ENCODE measurements at places on chromosomes 3 and 15.

DNA sequence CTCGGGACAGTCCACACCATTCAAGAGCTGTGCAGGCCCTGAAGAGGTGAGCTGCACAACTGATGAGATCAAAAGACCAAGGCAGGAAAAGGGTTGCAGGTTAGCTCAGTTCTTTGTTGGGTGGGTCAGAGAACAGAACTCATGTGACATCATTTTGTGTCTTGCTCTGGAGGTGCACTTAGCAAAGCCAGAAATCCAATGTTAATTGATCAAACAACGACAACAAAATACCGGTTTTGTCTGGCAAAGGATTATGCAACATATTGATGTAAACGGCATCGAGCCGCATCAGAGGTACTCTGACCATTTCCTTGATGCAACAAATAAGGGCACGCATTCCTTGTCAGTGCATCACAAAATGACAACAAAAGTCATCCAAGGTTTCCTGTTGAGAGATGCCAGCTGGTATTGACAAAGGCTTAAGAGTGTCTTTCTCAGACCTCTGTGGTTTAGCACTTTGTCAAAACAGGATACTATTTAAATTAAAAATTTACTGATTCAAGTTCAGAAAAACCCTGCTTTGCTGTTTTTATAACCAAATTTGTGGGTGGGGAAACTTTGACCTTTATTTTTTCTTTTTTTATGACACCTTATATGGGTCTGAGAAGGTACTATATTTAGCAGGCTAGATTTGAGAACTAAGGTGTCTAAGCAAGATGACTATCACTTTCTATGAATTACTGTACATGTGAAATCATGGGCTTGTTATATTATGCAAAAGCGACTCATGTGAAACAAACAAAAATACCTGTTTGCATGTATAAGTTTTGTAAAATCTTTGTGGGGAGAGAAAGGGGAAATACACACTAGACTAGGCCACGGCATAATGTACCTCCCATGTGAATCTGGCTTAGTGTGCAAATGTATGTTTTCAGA, 496.1 kb downstream of the FOXP1 start:
- peak; percentile 77 for DNase-seq

DNA sequence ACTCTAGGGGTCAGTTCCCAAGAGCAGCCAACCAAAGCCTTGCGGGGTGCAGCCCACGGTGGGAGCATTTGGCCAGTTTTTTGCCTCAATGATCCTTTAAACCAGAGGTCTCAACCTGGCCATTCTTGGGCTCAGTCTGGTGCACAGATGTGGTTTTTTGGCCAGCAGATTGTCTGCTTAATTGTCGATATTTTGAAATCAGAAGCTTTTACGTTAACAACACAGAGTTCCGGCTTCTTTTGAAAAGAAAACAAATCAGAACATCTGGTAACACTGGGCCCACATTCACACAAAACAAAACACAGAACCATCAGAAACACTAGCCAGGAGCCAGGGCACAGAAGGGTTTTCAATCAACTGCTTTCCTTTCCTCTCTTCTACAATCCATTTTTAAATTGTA, 127.7 kb downstream of the XXYLT1 start:
- no peak for DNase-seq

DNA sequence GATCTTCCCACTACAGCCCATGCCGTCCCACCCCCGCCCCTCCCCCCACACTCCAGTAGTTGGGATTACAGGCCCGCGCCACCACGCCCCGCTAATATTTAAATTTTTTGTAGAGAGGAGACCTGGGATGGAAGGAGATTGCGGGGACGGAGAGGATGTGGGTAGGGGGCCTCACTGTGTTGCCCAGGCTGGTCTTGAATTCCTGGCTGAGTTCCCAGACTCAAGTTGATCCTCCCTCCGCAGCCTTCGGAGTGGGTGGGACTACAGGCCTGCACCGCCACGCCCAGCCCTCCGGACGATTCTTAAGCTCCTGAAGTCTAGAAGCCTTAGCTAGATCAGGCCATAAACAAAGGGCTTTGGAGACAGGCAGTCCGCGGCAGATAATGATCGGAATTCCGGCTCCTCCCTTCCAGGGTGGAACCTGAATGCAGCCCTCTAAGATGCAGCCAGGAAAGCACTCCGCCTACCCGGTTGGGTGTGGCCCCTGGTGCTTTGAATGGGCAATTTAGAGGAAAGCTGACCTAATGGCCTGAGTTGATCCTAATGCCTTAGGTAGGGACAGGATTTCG, at the start of gene DPPA2:
DPPA2 (minus strand) TSS at position 356 of the 569 bp plus-strand sequence. CDS start 1,975 bp downstream, outside the sequence.
- DNase-seq, result no peak

DNA sequence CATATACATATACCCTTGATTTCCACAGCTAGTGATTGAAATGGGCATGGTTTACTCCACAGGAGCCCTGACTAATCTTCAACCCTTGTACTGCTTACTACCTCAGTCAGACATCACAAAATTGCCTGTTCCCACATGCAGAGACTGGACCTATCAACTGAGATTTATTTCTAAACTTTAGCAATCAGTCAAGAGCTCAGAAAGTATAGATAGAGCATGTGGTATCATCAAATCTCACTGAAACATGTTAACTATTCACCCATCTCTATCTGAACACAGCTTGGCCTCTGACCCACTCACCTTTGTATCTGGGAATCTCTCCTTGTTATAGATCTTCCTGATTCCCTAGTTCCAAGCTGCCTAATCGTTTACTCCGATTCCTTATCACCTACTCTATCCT, 14.6 kb downstream of the ADAM10 start:
- no peak for DNase-seq

DNA sequence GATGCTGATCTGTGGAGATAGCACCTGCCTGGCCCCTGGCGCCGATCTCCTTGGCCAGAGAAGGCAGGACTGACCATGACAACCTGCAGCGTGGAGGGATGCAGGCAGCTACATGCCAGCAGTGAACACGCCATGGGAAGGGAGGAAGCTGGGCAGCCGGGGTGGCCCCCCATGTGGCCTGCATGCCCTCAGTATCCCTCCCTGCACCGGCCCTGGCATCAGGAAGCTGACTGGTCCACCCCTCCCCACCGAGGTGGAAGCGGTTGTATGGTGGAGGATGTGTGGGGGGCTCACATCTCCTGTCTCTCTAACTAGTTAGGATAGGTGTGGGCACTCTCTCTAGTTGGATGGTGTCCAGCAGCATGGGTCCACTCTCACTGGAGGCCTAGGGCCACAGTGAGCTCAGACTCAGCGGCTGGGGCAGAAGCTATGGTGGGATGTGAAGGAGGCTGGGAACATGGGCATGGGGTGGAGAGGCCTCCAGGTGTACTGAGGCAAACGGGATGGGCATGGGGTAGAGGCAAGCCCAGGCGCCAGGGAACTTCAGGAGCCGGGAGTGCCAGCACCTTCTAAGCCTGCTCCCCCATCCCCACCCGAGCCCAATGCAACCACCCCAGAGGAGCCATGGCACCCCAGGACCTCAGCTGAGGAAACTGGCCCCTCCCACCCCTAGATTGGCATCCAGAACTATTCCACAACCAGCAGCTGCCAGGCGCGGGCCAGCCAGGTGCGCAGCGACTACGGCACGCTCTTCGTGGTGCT, 1.8 kb upstream of the ABTB1 start:
- no peak for DNase-seq

DNA sequence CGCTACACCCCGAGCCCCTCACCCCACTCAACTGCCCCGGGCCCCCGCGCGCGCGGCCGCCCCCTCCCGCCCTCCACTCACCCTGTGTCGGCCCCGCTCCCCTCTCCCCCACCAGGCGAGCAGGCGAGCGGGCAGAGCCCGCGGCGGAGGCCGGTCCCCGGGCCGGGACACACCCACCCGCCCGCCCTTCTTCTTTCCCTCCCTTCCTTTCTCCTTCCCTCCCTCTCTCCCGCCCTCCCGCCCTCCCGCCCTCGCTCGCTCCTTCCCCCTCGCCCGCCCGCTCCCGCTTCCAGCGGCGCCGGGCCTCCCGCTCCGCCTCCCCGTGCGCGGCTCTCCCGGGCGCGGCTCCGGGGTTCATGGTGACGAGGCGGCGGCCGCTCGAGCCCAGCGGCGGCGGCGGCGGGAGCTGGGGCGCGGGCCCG, at the start of gene CTDSPL:
CTDSPL (plus strand) TSS at position 261 of the 422 bp plus-strand sequence. CDS start 320 bp downstream, outside the sequence.
- no peak for DNase-seq

GRCh38 chr15:65416845-65417416, 5.8 kb downstream of the IGDCC4 start:
- DNase-seq, result no peak

GRCh38 chr15:78730955-78731354, 80.3 kb downstream of the ADAMTS7 start:
- no peak for DNase-seq

- DNase-seq, result no peak
These were observed 178.1 kb upstream of the KBTBD8 start for GRCh38 chr3:66819993-66820501.

DNA sequence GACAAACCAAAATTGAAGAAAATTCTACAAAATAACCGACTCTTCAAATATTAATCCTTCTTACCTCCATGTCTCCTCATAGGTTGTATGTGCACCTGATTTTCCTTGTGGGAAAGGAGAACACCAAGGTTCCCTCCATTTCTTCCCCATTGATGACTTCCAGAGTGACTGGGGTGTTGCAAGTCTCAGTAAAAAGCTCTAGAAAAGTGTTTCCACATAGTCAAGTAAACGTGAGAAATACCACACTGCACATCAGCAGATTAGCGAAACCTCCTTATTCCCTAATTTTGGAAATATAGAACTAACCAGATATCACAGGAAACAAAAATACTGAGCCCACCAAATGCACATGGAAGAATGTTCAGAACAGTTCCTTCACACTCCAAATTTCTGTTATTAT, 4.9 kb upstream of the RPN1 start:
- DNase-seq, result no peak

DNA sequence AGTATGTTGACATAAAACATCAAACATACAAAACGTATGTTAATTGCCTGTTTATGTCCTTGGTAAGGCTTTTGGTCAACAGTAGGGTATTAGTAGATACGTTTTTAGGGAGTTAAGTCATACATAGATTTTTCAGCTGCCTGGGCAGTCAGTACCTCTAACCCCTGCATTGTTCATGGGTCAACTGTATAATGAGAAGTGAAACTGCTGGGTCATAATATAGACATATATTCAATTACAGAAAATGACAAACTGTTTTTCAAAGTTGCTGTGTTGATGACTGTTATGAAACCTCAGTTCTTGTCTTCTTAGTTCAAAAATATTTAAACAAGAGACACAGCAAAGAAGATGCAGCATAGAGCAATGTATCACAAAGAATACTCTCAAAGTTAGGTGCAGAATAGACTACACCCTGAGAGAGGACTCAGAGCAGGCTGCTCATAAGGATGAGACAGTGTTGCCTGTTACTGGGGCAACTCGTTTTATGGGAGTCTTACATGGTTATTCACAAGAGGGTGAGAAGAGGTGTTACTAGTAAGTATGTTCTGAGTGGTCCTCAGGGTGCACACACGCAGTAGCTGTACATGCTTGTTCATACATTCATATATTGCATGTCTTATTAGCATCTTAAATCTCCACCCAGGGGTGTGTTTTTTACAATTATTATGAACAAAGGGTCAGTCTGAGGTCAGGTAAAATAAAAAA, 53.1 kb upstream of the ADAMTS17 start:
- no peak for DNase-seq

DNA sequence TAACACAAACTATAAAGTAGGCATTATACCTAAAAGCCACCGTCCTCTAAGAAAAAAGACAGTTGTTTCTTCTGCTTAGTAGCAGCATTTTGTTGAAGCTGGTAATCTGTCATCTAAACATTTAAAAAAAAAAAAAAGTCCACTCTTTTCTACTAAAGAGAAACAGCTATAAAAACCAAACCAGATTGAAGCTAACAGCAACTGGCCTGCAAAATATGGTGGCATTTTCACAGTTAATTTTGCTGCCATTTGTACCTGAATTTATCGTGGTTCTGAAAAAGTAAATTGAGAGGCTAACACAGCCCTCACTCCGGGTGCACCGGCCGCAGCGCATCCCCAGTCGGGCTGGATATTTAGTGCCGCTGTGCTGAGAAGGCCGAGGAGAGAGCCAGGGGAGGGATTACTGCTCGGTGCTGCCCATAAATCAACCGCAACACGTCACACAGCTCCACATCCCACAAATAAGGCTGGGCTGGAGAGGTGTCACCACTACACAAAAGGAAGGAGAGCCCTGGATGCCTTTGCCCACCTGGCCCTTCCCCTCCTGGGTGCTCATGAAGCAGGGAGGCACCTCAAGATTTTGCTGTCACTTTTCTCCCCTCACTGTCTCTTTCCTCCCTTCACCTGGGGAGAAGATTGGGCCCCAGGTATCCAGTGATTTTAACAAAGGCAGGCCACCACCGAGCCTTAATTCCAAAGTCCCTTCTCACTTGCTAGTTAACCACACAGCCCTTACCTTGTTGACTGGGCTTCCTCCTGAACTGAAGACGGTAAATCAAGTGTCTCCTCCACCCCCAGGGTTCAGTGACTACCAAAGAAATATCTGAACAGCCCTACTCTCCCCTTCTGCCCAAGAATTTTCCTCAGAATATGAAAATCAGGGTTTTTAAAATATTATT, 44.4 kb downstream of the MECOM start:
- no peak for DNase-seq

DNA sequence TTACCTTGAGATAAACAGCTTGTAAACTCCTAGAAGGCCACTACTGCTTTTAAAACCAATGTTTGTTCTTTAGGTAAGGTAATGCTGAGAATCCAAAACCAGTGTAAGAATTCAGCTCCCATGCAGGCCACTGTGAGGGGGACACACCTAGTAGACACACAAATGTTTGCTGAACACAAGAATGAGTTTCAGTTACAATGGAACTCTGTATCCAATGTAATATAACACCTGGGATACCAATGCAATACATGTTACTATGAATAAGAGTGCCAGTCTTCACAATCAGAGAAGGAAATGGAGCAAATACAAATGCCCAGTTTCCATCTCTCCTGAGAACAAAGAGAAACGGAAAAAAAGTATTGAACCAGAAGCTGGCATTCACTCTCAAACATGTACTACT, 65.9 kb downstream of the IGF2BP2 start:
- DNase-seq, result no peak

DNA sequence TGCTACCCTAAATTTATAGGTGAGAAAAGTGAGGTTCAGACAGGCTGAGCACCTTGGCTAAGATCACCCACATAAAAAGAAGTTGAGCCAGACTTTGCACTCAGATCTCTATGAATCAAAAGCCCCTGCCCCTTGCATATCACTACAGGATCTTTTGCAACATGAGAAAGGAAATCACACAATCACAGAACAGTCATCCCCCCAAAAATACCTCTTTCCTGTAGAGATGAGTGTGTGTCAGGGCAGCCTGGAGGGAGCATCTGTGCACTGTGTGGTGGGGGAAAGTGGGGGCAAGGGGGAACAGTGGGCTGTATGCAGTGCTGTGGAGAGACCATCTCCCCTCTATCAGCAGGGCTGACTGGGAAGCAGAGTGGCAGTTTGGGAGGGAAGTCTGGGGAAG, 46.6 kb downstream of the EPHB3 start:
- DNase-seq, result peak; percentile 45

DNA sequence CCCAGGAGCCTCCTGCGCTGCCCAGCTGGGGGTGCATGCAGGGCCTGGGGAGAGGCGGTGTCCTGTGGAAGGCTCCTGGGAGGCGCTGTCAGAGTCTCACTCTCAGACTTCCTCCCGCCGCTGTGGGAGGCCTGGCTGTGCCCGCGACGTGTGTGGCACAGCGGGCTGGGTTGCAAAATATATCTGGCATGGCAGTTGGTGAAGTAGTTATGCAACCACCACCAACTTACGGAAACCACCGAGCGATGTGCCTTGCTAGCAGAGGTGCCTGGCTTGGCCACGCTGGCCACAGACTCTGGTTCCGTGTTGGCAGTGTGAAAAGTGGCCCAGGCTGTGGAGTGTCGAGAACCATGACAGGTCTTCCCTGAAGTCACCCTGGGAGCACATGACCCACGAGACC, 30.6 kb upstream of the GATA2 start:
- no peak for DNase-seq

Data from CD4-positive, alpha-beta T cell treated with Interleukin-21 for 1 hour (primary cell).